ENCODE measurements at places on chromosomes 5 and 9.

DNA sequence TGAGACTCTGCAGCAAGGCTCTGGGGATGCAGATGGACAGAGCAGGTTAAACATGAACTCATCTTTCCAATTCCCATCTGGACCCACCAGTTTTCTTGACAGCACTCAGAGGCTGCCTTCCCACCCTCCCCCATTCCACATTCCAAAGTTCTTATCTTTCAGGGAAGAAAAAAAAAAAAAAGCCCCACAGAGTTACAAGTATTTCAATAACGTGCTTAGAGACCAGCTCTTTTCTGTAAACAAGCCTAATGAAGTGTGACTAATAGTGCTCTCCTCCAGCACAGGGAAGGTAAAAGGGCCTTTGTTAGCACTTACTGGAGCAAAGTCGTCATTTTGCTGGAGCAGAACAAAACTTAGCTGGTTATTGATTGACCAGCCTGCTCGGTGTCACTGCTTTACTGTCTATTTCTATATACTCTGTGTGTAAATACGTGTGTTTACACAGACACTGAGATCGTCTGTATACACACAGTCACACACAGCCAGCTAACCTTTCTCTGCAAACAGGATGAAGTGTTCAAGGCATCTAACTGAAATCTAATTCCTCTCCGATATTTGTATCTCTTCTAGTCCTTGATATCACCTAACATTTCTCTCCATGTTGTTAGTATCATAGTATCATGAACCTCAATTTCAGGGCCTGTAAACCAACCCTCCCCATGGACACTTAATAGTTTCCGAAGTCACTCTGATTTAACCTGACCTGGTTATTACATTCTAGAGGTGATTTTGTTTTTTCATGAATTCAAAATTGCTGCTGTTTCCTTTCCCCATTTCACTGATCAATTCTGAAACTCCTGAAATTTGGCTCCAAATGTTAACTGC lies 84.9 kb downstream of the ZNF608 start:
- DNase-seq, result no peak

DNA sequence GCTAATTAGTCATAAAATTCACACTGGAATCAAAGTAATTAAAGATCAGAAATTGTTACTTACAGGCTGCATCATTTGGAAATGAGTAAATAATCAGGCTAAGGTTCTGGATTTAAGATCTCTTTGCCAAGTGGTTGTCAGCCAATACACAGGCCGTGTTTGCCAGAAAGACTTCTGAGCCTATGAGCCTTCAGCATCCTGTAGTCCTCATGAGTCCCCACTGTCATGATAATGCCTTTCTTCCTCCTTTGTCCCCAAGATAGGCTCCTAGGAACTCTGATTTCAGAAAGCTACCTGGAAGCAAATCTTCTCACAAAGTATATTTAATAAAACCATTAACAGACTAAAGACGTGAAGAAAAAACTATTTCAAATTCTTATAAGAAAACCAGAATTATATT lies 810.5 kb downstream of the DNAH5 start:
- no peak for DNase-seq

DNA sequence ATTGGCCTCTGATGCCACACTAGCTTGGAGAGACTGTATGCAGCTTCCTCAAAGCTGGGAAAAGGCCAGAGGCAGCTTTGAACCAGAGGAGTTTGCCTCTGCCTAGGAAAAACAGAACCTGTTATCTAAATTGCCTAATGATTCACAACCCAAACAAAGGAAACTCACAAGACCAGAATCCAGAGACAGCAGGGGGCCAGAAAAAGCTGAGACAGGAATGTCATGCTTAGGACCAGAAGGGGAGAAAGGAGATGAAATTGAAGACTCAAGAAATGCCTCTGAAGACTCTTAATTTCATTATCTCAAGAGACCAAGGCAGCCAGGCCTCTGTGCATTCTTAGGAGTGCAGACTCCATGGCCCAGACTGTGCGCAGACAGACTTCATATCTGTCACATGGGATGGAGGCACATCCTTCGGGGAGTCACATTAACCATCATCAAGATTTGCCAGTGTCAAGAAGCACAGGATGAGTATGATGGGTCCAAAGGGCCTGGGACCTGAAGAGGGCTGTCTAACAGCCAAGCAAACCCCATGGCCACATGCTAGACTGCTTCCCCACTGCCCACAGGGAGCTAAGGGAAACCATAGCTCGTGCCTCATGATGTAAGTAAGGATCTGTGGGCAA lies 57.3 kb downstream of the ARSB start:
- no peak for DNase-seq

DNA sequence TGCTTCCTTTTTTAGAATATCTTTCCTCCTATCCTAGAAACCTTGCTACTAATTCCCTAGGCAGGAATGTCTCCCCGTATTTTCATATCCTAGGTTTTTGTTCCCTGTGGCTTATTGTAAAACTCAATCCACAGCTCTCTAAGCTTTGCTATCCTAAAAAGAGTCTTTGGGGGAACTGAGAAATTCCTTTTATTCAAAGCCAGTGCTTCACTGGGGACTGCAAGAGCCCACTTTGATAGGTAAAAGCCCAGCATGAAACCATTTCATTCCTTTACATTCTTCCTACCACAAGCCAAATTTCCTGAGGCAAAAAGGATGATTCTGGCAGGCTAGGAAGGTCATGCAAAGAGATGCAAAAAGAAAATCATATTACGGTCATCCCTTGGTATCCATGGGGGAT lies 5.8 kb upstream of the HACD4 start:
- no peak for DNase-seq

- DNase-seq, result no peak
Observed at GRCh38 chr5:53323943-53324642, 156.3 kb upstream of the FST start.

- DNase-seq, result peak; percentile 92
Observed at GRCh38 chr5:145854651-145855258, 18.1 kb downstream of the GRXCR2 start.

DNA sequence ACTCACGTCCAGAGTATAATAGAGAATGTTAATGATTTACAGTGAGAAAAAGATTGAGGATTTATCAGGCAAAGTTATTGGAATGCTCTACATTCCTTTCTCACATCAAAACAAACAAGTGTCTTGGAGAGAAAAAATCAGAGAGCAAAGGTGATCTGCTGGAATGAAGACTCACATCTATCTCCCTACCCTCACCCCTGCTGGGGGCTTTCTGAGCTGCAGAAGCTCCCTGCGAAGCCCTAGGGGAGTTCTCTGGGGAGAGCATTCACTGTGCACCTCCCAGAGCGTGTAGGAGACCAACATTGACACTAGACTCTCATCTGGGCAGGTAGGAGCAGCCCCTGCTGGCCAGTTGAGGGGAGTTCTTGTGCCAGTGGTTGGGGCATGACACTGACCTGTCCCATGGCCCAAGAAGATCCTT lies 76.6 kb upstream of the ADAMTS16 start:
- DNase-seq, result no peak

DNA sequence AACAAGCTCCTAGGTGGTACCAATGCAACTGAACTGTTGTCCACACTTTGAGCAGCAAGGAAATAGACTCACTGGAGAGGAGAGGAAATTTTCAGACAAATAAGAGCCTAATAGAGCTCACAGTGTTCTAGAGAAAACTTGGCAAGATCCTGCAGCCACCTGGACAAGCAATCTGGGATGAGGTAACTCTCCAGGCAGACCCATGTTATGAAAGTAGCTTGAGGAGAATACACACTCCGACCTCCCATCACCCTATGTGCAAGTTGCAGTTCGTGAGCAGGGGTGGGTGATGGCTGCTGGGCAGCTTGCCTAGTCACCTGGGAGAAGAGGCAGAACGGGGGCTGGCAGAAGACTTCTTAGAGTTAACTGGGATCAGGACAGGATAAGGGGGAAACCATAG lies 102.2 kb downstream of the KLF4 start:
- DNase-seq, result no peak

- no peak for DNase-seq
Observed at GRCh38 chr5:179301796-179302195, 43.5 kb downstream of the ADAMTS2 start.

- no peak for DNase-seq
Observed at GRCh38 chr5:148352696-148353095, 17.3 kb downstream of the SPINK9 start.

DNA sequence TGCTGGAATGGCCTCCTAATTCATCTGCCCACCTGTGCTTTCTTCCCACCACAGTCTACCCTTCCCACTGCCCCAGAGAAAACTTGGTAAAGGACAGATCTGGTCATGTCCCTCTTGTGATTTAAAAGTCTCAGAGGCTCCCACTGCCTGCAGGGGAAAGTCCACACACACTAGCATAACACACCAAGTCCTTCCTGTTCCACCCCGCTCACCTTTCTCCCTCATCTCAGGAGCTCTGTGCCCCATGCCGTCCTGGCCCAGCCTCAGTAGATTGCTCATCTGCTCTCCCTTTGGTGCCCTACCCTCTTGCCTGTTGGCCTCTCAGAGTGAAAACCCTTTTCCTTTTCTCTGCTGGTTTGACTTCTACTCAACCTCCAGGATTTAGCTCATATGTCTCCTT lies 111.4 kb upstream of the MAP3K1 start:
- no peak for DNase-seq

- DNase-seq, result no peak
Observed at GRCh38 chr9:9963841-9964240, 649.0 kb downstream of the PTPRD start.

DNA sequence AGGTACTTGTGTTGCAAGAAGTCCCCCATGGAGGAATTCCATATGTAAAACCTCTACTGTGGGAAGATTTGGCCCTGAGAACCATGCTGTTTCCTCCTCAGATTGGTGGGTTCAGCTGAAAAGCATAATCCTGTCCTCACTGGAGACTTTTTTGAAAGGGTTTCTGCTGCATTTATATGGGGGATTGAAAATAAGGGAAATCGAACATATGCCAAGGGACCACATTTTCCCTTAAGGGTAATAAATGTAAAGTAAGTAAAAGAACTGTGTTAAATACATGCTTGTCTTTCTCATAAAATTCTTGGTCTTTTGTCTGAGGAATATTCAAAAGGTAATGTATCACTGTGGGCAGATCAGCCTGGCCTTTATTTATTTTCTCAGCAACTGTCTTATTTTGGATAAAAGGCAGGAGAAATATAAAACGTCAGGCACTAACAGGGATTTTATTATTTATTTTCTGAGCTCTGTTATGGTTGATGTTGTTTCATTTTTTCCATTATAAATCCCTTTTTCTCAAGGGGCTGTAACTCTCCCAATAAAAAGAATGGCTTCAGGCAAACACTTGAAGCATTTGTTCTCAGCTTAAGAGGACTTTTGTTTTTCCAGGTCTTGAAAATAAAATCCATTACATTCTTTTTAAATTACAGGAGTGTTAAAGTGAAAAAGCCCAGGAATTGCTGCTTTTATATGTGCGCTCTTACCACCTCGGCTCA lies 131.4 kb downstream of the FGF10 start:
- no peak for DNase-seq

All from hematopoietic multipotent progenitor cell treated with erythropoietin and hydrocortisone succinate and interleukin-3 and kit ligand, for 15 days (in vitro differentiated cells).